Right atrium auricular region (tissue), 2 donors: ENCODE measurements at places on chromosomes 16 and 17. TPM values are rescaled to one million over a fixed set of nuclear protein-coding genes. Genes with fewer than 3 reads are reported as not detected.

The KRT38 gene
- not detected for total RNA-seq

GRCh38 chr17:3972281-3972731 lies 8.1 kb upstream of the ATP2A3 start:
- H3K27ac ChIP-seq = no peak overlapping the region
- no peak overlapping the region for H3K4me3 ChIP-seq
- H3K36me3 ChIP-seq = no peaks in the 10 kb centered on the region
- H3K27me3 ChIP-seq = no peaks in the 10 kb centered on the region

- no peak for DNase-seq
- H3K4me3 ChIP-seq = no peak overlapping the region
- no peak overlapping the region for H3K27ac ChIP-seq
- H3K36me3 ChIP-seq = no peaks in the 10 kb centered on the region
- H3K4me1 ChIP-seq = no peaks in the 10 kb centered on the region
- no peaks in the 10 kb centered on the region for H3K27me3 ChIP-seq
Measured at GRCh38 chr16:74862743-74863244, 88.2 kb upstream of the FA2H start.

DNA sequence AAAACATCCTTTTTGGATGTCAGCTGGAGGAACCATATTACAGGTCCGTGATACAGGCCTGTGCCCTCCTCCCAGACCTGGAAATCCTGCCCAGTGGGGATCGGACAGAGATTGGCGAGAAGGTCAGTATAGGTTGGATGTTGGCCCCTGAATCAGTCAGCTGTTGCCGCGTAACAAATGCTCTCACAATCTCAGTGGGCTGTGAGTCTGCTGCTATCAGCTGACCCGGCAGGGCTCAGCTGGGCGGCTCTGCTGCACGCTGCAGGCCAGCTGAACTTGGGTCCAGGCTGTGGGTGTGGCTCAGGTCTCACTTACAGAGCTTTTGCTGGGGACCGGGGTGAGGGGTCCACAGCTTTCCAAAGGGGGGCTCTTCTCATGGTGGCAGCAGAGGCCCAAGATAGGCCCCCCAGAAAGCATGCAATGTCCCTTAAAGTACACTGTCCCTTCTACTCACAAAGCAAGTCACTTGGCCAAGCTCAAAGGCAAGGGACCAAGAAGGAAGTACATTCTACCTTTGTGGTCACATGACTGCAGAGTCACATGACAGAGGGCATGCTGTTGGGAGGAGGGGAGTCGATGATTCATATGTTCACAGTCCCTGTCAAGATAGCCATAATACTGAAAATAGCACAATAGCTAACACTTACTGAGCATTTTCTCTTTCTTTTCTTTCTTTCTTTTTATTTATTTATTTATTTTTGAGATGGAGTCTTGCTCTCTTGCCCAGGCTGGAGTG lies 134.2 kb downstream of the ABCC1 start:
- H3K4me3 ChIP-seq = no peak overlapping the region
- DNase-seq = no peak
- no peaks in the 10 kb centered on the region for H3K27me3 ChIP-seq

DNA sequence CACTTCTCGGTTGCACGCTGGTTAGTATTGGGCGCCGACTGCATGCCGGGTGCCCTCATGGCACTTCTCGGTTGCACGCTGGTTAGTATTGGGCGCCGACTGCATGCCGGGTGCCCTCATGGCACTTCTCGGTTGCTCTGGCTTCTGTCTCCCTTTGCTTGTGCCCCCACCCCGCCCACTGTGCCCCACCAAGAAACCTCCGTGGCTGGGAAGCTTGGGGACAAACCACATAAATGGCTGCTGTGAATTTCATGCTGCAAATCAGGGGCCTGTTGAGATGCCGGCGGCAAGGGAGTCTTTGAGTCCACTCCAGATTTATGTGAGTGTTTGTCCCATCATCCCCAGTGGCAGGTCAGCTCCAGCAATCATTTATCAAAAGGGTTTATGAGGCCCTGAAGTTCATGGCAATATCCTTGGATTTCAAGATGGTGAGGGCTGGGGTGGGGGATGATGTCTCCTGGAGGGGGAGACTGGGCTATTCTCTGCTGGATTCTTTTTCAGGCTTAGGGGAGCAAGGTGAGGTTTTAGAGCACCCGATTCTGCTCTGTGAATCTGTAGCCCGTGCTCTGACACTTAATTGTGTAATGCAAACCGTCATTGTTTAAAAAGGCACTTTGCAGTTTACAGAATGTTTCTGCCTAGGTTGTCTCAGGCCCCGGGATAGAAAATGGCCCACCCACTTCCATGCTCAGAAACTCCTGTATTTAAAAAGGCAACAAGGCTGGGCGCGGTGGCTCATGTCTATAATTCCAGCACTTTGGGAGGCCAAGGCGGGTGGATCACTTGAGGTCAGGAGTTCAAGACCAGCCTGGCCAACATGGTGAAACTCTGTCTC lies 51.2 kb upstream of the CIBAR2 start:
- DNase-seq = no peak
- no peak overlapping the region for H3K4me3 ChIP-seq
- no peaks in the 10 kb centered on the region for H3K4me1 ChIP-seq
- peak overlapping the region; percentile 82 for H3K27ac ChIP-seq
- no peaks in the 10 kb centered on the region for H3K27me3 ChIP-seq
- H3K36me3 ChIP-seq = no peaks in the 10 kb centered on the region

- DNase-seq = no peak
- H3K4me3 ChIP-seq = no peak overlapping the region
- no peaks in the 10 kb centered on the region for H3K36me3 ChIP-seq
Measured at GRCh38 chr17:80870401-80870800, 121.2 kb upstream of the CHMP6 start.

- H3K27me3 ChIP-seq = no peaks in the 10 kb centered on the region
- H3K4me3 ChIP-seq = no peak overlapping the region
- DNase-seq = no peak
- no peak overlapping the region for H3K27ac ChIP-seq
- H3K4me1 ChIP-seq = peaks cover 13% of the 10 kb centered on the region
Measured at GRCh38 chr16:81817296-81817695, 38.2 kb downstream of the PLCG2 start.

The ASGR1 gene
- total RNA-seq = 1.6 TPM

GRCh38 chr17:2002767-2003329 lies 22.3 kb downstream of the RTN4RL1 start:
- H3K36me3 ChIP-seq = no peaks in the 10 kb centered on the region
- no peak overlapping the region for H3K27ac ChIP-seq
- no peaks in the 10 kb centered on the region for H3K27me3 ChIP-seq
- no peak overlapping the region for H3K4me3 ChIP-seq
- no peak for DNase-seq

The ADGRG1 gene
- total RNA-seq = 12.6 TPM

GRCh38 chr16:15958703-15959348 lies 9.4 kb downstream of the ABCC1 start:
- no peaks in the 10 kb centered on the region for H3K27me3 ChIP-seq
- H3K36me3 ChIP-seq = no peaks in the 10 kb centered on the region
- no peak overlapping the region for H3K4me3 ChIP-seq
- DNase-seq = no peak
- no peak overlapping the region for H3K27ac ChIP-seq
- H3K4me1 ChIP-seq = peaks cover 7% of the 10 kb centered on the region

- no peak for DNase-seq
- H3K27me3 ChIP-seq = no peaks in the 10 kb centered on the region
- no peak overlapping the region for H3K27ac ChIP-seq
- H3K36me3 ChIP-seq = no peaks in the 10 kb centered on the region
- H3K4me3 ChIP-seq = no peak overlapping the region
Measured at GRCh38 chr16:57497121-57497520, 10.8 kb upstream of the DOK4 start.

- peaks cover 14% of the 10 kb centered on the region for H3K27me3 ChIP-seq
- H3K36me3 ChIP-seq = no peaks in the 10 kb centered on the region
- H3K27ac ChIP-seq = no peak overlapping the region
- H3K4me3 ChIP-seq = no peak overlapping the region
- no peak for DNase-seq
Measured at GRCh38 chr17:78232859-78233173, 1.4 kb downstream of the TMEM235 start.

DNA sequence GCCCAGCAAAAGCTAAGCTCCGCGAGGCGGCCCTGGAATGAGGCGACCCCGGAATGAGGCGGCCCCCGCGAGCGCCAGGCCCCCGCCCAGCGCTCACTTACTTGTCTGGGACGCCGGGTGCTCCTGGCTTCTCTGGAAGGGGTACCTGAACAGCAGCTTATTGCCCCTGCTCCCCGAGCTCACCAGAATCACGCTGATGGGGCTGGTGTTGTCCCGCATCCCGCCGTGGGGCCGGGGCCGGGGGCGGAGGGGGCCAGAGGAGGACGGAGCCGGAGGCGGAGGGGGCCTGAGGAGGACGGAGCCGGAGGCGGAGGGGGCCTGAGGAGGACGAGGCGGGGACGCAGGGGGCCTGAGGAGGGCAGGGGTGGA lies 440 bp downstream of the NPRL3 start:
- no peaks in the 10 kb centered on the region for H3K4me1 ChIP-seq
- H3K27ac ChIP-seq = peak overlapping the region; percentile 87
- no peak for DNase-seq

GRCh38 chr17:35668802-35669201 lies 62.6 kb upstream of the RASL10B start:
- H3K4me3 ChIP-seq = no peak overlapping the region
- H3K27ac ChIP-seq = no peak overlapping the region
- H3K4me1 ChIP-seq = no peaks in the 10 kb centered on the region
- H3K27me3 ChIP-seq = no peaks in the 10 kb centered on the region
- no peak for DNase-seq

DNA sequence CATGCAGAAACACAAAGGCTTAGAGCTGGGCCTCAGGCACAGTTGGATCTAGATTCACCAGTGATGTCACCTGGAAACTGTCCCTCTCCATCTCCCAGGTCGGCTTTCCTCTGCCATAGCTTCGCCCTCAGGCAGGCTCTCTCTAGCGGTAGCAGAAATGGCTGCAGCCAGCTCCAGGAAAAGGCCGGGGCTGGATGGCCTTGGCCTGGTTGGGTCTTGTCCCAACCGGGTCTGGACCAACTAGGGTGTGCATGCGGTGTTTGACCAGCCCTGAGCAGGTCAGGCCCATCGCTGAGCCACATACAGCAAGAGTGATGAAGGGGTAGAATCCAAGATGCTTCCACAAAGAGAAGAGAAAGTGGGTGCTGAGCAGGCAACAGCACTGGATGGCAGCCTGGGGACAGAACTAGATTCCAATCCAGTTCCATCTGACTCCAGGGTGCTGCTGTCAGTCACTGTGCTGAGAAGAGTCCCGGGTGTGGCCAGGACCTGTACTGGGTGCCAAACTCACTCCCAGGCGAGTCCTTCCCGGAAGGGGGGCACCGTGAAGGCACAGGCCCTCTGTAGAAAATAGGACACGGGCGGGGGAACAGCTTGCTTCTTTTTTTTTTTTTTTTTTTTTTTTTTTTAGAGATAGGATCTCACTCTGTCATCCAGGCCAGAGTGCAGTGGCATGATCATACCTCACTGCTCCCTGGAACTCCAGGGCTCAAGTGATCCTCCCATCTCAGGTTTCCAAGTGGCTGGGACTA lies 51.8 kb downstream of the SOCS3 start:
- H3K27ac ChIP-seq = no peak overlapping the region
- DNase-seq = no peak
- no peaks in the 10 kb centered on the region for H3K36me3 ChIP-seq
- H3K27me3 ChIP-seq = no peaks in the 10 kb centered on the region

The STH gene
- total RNA-seq = not detected
